ENCODE measurements at places on chromosomes 3 and 15.

GRCh38 chr15:97059281-97059680, 728.8 kb downstream of the NR2F2 start:
- no peak for DNase-seq

DNA sequence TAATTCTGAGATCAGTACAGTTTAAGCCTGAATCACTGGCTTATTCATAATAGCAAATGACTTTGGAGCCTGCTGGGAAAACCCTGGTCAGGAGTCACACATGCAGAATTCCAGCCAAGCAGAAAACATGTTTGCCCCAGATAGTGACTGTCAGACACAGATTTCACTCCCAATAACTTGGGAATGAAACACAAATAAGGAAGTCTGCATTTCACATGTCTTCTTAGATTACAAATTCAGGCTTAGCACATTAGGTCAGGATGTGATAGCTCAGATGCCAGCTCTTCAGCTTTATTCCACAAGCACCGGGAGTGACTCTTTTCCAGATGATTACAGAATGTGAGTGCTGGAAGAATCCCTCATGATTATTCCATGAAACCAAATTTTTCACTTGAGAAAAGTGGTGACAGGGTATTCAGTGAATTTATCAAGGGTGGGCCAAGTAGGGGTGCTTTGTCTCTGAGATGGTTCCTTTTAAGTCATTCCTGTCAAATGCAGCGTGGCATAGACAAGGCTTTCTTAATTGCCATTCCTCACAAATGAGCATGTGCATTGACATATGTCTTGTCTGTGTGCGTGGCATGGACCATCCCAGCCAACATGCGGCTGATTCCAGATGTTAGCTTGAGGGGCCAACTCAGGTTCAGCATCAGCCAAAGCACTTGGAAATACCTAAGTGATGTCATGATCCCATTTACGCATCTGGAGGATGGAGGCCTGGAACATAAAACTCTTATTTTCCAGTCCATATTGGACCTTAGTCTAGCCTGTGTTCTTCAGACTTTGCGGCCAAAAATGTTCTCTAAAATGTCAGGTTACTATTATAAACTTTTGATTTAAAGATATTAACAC, 191.0 kb downstream of the EPHB1 start:
- DNase-seq: no peak

GRCh38 chr3:57911593-57911992, 96.6 kb upstream of the FLNB start:
- DNase-seq: no peak

GRCh38 chr15:60326824-60327654, 70.7 kb downstream of the ANXA2 start:
- DNase-seq: no peak

GRCh38 chr3:111366515-111366914, 175.5 kb upstream of the CD96 start:
- no peak for DNase-seq

GRCh38 chr3:129228891-129229585, 20.4 kb upstream of the COPG1 start:
- peak; percentile 62 for DNase-seq

DNA sequence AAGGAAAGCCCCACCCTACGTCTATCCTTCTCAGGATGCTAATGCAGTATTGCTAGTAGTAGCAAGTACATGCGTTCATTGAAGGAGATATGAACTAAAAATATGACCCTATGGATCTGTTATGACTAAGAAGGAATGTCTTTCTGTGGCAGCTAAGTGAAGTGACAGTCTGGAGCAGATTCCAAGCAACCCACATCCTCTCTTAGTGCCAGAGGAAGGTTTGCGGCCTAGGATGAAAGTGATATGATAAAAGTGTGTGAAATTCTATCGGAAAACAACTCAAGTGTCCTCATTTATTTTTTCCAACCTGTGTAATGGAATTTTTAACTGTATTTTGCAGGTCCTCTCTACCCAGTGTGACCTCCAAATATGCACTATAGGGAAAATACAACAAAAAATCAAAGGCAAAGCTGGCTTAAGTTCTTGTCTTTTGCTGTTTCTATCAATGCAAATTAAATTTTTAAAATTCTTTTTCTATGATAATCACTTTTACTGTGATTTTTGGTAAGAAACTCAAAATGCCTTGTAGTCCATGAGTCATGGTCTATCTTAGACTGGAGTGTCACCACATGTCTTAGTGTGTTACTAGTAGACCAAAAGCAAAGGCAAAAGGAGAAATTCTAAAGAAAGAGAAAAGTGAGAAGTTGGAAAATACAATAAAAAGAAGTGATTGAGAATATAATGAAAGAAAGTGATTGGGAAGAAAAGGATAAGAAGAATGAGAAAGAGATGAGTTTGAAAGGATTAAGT, 161.2 kb upstream of the TMCO5A start:
- no peak for DNase-seq

GRCh38 chr3:110414855-110415254, 656.8 kb upstream of the NECTIN3 start:
- DNase-seq: no peak

- no peak for DNase-seq
These were observed 36.9 kb downstream of the SLC35A5 start for GRCh38 chr3:112598731-112599130.

GRCh38 chr3:10942690-10943205, 49.8 kb upstream of the SLC6A1 start:
- no peak for DNase-seq

- DNase-seq: no peak
These were observed 163.1 kb downstream of the STAC start for GRCh38 chr3:36543276-36543997.

- DNase-seq: peak; percentile 57
These were observed 27.3 kb downstream of the CEP19 start for GRCh38 chr3:196684548-196685407.

DNA sequence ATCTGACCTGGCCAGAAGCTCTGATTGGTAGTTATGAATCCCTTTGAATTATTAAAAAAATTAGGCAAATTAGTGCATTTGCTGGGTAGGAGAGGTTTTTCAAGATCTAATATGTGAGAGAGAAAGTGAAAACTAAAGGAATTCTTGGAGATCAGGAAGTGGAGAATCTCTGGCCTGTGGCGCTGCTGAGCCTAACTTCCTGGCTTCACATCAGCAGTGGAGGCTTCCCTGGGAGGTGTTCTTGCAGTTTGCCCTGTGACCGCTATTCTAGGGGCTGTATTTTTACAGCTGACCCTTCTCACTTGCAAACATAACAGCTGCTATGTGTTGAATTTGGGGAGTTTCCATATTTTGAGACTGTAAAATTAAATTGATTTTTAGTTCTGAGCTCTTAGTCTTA, 166.4 kb downstream of the ATG7 start:
- no peak for DNase-seq

All from Right ventricle myocardium superior (tissue), 1 donor.